Endothelial cell (in vitro differentiated cells): ENCODE measurements at places on chromosomes 7 and 10.

DNA sequence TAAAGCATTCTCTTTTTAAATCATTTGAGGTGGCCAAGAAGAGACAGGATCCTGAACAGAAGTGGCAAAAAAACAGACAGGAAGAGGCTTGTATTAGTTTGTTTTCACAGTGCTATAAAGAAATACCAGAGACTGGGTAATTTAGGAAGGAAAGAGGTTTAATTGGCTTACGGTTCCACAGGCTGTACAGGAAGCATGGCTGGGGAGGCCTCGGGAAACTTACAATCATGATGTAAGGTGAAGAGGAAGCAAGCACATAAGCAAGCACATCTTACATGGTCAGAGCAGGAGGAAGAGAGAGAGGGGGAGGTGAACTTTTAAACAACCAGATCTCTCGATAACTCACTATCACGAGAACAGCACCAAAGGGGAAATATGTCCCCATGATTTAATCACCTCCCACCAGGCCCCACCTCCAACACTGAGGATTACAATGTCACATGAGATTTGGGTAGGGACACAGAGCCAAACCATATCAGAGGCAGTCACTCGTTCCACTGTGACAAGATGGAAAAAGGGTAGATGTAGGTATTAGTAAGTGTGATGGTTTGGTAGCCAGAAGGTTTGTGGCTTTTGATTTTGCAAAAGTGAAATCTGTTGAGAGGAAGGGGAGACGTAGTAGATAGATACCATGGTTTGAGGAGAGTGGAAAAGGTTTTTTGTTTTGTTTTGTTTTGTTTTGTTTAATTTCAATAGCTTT is 5.1 kb downstream of the MSRB2 start:
- no peak for DNase-seq

DNA sequence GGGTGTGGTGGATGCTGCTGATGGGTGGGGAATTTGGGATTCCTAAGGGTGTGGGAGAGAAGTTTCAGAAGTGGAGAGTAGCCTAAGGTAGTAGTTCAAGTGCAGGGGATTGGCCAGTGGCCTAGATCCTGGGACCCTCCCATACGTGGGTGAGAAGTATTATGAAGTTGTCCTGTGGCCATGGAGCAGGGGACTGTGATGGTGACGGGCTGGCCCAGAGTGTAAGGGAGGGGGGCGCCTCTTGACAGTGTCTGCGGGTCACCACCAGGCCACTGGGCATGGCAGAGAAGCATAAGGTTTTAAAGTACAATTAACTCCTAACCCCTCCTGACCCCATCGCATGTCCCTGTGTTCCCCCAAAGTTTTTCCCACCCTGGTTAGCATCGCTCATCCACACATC is 70.2 kb downstream of the RBM33 start:
- no peak for DNase-seq

DNA sequence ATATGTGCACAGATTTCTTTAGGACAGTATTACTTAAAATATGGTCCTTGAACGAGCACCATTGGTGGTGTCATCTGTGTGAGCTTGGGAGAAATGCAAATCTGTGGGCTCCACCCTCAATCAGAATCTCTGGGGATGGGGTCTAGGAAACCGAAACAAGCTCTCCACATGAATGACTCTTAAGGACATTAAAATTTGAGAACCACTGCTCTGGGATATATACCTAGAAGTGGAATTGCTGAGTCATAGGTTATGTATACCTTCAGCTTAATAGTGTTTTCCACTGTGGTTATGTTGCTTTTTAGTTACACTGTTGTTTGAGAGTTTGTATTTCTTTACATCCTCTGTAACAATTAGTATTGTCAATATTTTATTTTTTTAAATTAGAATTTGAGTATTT is 24.0 kb downstream of the ZNRF2 start:
- no peak for DNase-seq

GRCh38 chr7:132435016-132435990 is 141.0 kb downstream of the PLXNA4 start:
- DNase-seq, result no peak

DNA sequence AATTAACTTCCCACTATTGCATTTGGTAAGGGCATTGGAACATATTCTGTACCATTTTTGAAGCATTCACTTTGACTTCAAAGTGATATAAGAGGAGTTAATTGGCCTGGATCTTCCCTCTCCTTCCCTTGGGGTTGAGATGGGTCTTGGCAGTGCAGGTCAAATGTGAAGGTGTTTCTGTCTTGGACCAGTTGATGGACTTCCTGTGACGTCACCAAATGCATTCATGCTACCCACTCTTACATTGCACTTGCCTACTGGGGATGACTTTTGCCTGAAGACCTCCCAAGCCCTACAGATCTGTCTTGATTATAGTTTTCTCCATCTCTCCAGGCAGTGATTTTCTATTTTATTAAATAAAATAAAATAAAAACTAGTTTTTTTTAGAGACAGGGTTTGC is 221.5 kb downstream of the BUB3 start:
- no peak for DNase-seq

- no peak for DNase-seq
These were observed 51.0 kb downstream of the COL1A2 start for GRCh38 chr7:94445696-94446194.

DNA sequence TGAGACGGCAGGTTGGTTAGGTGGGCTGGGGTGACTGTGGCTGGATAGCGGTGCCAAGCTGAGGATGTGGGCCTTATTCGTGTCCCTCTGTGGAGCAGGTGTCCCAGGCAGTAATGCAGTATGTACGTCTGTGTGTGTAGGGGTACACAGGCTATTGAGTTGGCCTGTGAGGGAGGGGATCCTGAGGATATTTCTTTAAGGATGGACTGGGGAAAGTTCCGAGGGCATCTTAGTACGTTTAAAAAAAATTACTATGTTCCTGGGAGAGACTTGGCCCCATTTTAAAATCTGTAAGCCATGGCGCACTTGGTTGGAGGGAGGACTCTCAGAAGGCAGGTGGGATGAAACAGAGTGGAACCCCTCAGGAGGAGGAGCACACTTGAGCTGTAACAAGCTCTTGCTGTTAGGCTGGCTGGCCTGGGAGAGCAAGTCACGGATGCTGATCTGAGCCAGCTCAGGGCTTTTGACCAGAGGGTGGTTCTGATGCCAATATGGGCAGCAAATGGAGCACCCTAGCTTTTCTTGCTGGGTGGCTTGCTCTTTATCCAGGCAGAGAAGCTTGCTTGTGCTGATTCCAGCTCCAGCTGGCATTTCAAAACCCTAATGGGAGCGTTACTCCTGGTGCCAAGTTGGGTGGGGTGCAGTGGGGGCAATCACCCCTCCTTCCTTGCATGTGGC is 765 bp downstream of the WBP1L start:
- DNase-seq, result no peak

- peak; percentile 30 for DNase-seq
These were observed at the start of gene DGKI for GRCh38 chr7:137846827-137847567. TSS of gene DGKI (minus strand) at chr7:137846974.

DNA sequence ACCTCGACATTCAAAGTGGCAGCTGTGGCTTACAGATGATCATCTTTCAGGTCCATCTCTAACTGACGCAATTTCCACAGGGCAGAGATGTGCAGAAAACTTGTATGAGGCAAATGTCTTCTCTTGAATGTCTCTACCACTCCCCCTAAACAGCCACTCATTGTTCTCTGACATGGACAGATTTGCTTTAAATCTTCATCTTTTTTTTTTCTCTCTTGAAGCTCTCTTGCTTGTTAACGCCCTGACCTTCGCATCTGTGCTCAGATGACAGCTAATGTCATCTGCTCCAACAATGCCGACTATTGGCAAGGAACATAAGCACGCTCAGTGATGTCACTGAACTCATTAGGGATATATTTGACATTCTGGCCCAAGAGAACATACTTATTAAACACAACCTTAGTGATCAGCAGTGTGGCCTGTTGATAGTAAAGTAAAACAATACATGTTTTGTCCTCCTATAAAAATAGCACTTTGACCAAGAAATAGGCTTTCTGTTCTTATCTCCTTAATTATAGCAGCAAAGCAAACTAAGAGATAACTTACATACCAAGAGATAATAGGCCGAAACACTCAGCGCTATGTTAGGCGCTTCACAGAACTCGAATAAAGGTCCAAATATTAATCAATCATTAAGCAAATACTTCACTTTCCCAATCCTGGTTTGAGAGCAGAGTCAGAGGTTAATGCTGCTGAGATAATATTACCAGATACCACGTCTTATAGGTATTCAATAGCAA is 583.5 kb downstream of the PARD3 start:
- no peak for DNase-seq

DNA sequence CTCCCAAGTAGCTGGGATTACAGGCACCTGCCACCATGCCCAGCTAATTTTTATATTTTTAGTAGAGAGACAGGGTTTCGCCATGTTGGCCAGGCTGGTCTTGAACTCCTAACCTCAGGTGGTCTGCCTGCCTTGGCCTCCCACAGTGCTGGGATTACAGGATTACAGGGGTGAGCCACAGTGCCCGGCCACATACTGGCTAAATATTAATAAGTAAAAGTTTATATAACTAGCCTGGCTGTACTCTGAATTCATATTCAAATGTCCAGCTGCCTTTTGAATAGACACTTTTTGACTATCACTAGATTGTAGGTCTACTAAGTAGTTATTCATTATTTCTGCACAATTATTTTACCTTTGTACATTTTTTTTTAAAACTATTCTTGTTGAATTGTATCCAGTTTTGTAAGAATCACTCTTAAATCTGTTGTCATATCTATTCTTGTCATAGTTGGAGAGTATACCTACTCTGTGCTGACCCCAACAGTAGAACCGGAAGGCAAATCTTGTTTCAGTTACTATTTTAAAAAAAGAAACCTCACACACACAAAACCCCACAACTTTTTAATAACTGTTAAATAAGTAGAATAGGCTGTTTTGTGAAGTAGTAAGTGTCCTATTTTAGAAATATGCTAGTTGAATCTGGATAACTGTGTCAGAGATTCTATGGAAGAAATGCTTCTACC is 29.6 kb downstream of the MINPP1 start:
- DNase-seq, result no peak

DNA sequence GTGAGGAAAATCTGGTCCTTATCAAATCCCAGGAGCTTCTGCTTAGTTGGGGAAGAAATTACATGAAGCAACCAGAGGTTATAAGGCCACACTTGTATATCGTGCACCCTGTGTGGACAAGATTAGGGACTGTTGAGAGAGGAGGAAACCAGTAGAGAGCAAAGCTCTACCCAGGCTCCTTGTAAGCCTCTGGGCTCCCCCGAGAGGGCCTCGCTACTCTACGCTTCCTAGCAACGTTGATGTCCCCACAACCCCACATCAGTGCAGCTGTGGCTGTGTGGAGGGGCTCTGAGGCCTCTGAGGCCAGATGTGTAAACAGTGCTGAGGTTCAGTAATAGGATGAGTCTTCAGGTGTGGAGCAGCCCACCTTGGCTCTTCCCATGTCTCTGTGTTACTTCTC is 16.0 kb downstream of the HIF1AN start:
- no peak for DNase-seq

GRCh38 chr7:30662431-30662939 is 19.8 kb downstream of the CRHR2 start:
- DNase-seq, result no peak

GRCh38 chr10:1625731-1626130 is 111.6 kb downstream of the ADARB2 start:
- no peak for DNase-seq

DNA sequence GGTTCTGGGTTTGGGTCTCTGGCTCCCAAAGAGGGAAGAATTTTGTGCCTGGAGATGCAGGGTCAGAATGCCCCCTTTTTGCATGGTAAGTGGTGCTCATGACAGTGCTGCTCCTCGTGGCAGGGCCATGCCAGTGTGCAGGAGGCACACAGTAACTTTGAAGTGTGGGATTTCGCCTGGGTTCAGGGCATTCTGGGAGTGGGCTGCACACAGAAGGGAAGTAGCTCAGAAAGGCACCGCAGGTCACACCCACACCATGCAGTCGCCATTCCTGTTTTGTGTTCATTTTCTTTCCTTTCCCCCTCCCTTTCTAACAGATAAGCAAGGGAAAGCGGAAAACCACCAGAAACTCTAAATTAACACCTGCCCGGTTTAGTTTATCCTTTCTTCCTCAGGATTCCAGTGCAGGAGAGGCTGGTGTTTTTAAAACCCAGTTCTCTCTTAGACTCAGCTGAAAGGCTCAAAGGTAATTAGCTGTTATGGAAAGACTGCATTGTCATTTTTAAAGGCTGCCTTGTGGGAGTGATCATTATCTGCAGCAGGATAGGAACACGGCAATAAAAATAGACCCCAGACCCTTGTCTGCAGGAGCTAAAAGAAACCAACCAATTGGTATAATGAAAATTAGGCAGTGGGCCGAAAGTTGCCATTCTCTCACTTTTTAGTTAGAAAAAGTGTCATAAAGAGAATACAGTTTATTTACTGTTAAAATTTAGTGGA is 50.2 kb downstream of the EEPD1 start:
- no peak for DNase-seq

DNA sequence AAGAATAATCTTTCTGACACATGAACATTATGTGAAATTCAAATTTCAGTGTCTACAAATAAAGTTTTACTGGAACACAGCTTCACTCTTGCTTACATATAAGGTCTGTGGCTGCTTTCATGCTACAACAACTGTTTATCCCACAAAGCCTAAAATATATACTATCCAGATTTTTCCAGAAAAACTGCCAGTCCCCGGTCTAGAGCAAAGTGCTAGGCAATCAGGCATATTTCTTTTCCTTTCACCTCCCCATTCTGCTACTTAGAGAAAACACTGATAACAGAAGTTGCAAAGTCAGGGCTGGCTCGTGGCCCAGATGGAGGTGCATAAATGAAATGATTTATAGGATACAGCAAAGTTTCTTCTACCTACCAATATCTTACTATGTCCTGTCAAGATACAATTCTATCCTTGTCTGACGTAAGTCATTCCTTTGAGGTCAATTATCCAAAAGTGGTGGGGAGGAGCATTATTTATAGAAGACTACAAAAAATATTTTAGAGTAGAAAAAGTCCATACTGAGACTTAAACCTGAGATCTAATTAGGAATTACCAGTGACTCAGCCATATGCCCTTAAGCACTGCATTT is 384.1 kb downstream of the NXPH1 start:
- no peak for DNase-seq
